ENCODE measurements at places on chromosomes 2 and 18.

DNA sequence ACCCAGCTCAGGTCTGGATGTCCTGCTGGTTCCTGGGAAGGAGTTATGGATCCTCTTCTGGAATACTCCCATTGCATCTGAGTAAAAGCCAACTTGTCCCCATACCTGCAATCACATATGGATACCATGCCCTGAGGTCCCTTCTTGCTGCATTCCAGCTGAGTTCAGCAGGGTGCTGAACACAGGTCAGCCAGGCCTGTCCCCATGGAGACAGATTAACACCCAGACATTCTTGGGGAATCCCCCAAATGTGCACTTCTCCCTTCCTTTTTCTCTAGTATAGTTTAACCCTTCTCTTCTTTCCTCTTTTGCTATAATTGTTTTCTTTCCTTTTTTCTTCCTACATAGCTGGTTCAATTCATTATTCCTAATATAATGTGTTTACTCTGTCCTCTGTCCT, 799.6 kb upstream of the HS6ST1 start:
- no peak for DNase-seq

DNA sequence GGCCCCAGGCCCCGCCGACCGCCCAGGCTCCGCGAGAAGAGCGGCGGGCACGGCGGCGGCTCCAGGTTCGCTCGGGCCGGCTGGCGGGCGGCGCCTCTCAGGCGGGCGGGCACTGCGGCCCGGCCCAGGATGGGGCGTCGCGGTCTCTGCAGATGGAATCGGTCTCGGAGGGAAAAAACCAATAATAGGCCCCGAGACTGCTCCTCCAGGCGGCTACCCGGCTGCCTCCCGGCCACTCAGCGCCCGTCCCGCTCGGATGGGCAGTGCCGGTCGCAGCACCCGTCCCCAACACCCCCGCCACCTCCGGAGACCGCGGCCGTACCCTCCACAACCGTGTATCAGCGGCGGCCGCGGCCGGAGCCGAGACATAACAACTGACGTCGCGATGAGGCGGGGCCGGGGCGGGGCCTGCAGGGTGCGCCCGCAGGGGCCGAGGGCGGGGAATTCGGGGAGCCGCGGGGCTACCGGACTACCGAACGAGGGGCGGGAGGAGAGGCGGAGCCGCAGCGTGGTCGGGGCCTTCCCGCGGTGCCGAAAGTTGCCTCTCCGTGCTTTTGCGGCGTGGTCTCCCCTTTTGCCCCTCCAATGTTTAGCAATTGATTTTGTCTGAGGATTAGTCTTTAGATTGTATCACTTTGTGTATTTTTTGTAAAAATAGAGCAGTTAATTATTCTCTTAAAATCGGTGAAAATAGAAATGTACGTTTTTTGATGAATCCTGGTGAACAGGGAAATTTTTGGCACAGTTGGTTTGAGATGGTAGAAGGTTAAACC, at the start of gene RNF103:
Gene RNF103, minus strand, starts transcription at position 372 of the 773 bp plus-strand sequence. CDS start 979 bp downstream, outside the sequence.
- DNase-seq, result peak; percentile 87

DNA sequence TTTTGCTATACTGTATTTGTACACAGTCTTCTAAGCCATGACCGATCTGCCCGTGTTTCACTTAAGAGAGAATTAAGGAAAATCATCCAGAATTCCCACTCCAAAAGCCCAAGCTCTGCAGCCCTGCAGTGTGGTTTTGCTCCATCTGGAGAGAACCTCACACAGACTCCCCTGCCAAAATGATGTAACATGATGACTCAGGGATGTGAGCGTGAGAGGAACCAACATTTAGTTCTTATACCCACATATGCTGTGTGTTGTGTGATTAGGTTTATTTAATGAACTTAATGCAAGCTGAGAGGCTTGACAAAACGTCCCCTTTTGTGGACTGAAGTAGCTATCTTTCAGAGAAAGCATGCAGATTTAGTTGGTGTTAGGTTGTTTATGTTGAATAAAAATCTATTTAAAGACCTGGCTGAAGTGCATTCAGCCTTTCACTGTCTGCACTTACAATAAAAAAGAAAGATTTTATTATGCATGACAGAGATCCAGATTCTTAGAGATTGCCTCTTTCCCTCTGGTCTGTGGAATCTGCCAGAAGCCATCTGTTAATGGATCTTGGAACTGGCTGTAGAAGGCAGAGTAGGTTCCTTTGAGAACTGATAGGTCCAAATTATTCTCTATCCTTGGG, 6.3 kb downstream of the RAB12 start:
- DNase-seq, result no peak

DNA sequence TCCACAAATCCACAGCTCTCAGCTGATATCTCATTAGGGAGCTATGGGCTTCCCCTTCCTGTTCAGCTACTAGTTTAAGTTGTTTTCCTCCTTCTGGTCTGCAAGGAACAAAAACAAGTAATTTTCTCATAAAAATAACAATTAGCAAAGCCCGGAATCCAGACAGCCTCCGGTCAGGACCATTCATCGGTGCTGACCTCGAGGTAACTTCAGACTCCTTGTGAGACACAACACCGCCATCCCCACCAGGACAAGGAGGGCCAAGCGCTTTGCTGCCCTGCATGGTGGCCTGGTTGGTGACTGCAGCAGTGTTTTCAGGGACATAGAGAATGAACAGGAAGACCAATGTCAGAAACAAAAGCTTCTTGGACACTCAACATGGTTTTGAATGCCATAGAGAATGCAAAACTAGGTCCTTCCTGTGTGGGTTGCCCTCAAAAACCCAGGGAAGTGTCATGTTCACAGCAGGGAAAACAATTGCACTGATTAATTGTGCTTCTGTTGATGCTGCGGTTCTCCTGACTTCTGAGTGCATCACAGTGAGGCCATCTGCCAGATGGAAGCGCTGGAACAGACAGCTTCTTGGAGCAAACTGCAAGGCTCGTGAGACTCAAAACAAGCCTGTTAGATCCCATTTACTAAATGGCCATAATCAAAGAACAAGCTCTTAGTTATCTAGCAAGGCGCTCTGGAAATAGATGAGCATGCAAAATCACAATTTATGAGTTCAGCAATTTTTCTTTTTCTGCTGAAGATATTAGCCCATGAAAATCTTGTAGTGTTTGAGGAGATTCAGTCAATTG, 77.1 kb downstream of the HS1BP3 start:
- no peak for DNase-seq

GRCh38 chr2:188979187-188980114, 5.3 kb downstream of the COL3A1 start:
- no peak for DNase-seq
